ENCODE measurements at places on chromosomes 16 and 17. TPM values are rescaled to one million over a fixed set of nuclear protein-coding genes. Genes with fewer than 3 reads are reported as not detected.

The CACNG3 gene
- not detected for total RNA-seq

The GP1BA gene
- not detected for total RNA-seq

The ZFHX3 gene
- total RNA-seq: 9.3 TPM

The FNDC8 gene
- total RNA-seq: not detected

The C17orf100 gene
- total RNA-seq: 2.9 TPM

The RPL26 gene
- 3,436 TPM for total RNA-seq

The ZFPM1 gene
- 8.1 TPM for total RNA-seq

The TEX14 gene
- 0.22 TPM for total RNA-seq

The TEKT1 gene
- total RNA-seq: 0.04 TPM

The UTP4 gene
- total RNA-seq: 88.1 TPM

The HSD17B1 gene
- 1.8 TPM for total RNA-seq

The SLFN12L gene
- total RNA-seq: not detected

The RHBDF1 gene
- 29.3 TPM for total RNA-seq

The HBQ1 gene
- 8.2 TPM for total RNA-seq

The KRT23 gene
- total RNA-seq: 0.08 TPM

The ETV4 gene
- 57.5 TPM for total RNA-seq

Measured in A549 treated with Mapracorat at 1 μM for 4 hours (cell line).